ENCODE measurements at places on chromosomes 16 and 17.

DNA sequence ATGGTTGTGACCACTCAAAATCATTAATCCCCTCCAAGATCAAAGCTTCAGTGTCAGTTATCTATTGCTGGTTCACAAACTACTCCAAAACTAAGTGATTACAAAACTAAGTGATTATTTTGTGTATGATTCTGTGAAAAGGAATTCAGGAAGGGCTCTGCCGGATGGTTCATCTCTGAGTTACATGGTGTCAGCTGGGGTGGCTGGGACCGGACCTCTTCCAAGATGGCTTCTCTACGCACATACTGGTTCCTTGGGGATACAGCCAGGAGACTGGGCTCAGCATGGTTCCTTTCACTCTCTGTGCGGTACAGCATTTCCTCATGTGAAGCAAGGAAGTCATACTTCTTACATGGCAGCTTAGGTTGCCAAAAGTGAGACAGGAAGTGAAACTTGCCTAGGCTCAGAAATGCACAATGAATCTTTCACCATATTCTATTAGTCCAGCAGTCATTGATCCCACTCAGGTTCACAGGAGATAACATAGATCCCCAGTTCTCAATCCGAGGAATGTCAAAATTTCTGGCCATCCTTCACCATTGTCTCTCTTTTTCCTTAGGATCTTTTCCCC, 97.9 kb upstream of the IRX6 start:
- DNase-seq: no peak

- DNase-seq: no peak
Measured at GRCh38 chr16:22029632-22030031, 21.7 kb downstream of the MOSMO start.

DNA sequence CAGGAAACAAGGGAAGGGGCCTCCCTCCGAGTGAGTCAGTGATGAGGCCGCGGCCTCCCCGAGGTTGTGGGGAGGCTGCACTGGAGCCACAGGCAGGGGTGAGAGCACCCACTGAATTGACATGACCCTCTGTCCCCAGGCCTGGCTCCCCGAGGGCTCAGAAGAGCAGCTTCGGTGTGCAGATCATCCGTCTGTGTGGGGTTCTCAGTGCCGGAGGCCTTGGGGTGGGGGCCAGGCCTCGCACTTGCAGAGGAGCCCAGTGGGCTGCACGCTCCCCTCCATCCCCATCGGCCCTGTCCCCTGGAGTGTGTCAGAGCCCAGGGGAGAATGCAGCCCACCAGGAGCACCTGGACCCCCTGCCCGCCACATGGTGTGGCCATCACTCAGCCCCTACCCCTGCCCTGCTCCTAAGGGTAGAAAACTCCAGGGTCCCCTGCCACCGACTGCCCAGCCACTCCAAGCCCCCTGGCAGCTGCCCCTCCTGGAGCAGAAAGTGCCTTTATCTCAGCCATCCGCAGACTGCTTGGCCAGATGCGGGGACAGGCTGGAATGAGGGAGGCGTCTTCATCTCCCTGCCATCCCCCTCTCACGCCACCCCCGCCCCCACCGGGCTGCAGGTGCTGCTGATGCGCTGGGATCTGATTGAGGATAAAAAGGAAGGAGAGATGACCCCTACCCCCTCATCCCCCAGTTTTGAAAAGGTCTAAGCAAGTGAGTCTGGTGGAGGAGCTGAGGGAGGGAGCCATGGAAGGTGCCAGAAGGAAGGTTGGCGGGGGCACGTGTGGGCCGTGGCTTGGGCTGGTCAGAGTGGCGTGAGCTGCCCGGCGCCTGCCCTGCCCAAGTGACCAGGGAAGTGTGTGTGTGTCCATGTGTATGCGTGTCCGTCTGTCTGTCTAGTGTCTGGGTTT, 358.3 kb downstream of the SEC14L1 start:
- no peak for DNase-seq

GRCh38 chr17:56269556-56270389, 116.5 kb downstream of the ANKFN1 start:
- no peak for DNase-seq

DNA sequence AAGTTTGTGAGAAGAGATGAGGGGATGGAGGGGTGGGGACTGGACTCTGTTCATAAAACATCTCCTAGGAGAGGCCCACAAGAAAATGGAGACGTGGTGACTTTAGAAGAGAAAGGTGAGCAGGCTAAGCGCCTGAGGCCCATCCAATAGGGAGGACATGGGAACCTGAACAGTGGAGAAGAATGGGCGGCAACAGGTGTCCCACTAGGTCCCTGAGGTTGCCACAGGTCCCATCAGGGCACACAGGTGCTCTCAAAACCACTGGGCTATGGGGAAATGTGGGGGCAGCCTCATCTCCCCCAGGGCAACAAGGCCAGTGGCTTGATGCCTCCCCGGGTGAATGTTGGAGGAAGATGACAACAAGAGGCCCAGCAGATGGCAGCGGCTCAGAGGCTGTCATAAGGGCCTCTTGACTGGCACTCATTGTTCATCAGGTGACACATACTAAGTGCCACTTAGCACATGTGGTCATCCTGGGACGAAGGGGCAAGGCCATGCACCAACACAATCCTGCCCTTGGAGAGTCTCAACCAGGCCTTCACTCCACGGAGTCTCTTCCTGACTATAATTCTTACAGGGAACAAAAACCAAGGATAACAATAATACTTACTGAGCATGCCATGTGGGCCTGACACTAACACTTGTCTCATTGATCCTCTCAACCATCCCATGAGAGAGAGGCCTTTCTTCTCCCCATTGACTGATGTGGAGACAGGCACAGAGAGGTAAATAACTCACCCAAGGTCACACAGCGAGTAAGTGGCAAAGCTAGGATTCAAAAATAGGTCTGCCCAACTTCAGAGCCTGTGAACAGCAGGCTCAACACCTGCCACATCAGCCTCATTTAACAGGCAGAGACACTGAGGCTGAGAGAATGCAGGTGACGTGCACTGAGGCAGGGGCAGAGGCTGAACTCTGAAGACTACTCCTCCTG, 38.0 kb downstream of the CUEDC1 start:
- DNase-seq: no peak

DNA sequence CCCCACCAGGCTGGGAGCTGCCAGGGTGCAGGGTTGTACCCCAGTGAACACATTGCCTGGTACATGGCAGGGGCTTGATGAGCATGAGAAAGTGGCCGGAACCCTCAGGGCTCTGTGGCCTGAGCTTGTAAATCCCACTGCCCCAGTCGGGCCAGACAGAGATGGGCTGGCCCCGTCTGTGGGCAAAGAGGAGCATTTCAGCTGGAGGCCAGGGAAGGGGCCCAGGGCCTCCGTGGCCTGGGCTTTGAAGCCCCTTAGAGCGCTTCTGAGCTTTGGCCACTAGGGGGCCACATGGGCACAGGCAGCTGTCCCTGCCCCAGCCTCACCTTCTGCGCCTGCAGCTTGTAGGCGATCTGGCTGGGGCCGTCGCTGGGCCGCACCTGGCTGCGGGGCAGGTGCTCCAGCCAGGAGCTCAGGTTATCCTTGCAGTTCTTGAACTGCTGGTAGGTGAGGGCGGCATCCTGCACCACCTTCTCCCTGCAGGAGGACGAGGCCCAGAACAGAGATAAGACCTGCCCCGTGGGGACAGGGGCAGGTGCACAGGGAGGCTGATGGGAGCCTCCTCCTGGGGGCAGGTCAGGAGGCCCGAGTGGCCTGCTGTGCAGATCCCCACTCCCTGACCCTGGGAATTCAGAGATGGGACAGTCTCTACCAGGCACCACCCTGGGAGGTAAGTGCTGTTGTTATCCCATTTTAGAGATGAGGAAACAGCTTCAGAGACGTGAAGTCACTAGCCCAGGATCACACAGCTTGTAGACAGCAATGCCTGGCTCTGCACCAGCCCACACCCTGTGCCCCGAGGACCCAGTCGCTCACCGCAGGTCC, 12.8 kb downstream of the EVPL start:
- peak; percentile 60 for DNase-seq

GRCh38 chr17:50062293-50063243, 6.7 kb downstream of the ITGA3 start:
- DNase-seq: no peak

DNA sequence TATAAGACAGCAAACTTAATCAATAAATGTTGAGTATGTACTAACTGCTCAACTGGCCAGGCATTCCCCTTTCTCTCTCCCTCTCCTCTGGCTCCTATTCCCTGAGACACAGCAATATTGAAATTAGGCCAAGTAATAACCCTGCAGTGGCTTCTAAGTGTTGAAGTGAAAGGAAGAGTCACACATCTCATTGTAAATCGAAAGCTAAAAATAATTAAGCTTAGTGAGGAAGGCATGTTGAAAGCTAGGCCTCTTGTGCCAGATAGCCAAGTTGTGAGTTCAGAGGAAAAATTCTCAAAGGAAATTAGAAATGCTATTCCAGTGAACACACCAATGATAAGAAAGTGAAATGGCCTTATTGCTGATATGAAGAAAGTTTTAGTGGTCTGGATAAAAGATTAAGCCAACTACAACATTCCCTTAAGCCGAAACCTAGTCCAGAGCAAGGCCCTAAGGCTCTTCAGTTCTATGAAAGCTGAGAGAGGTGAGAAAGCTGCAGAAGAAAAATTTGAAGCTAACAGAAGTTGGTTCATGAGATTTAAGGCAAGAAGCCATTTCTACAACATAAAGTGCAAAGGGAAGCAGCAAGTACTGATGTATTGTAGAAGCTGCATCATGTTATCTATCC, 35.4 kb upstream of the ABCC11 start:
- no peak for DNase-seq

DNA sequence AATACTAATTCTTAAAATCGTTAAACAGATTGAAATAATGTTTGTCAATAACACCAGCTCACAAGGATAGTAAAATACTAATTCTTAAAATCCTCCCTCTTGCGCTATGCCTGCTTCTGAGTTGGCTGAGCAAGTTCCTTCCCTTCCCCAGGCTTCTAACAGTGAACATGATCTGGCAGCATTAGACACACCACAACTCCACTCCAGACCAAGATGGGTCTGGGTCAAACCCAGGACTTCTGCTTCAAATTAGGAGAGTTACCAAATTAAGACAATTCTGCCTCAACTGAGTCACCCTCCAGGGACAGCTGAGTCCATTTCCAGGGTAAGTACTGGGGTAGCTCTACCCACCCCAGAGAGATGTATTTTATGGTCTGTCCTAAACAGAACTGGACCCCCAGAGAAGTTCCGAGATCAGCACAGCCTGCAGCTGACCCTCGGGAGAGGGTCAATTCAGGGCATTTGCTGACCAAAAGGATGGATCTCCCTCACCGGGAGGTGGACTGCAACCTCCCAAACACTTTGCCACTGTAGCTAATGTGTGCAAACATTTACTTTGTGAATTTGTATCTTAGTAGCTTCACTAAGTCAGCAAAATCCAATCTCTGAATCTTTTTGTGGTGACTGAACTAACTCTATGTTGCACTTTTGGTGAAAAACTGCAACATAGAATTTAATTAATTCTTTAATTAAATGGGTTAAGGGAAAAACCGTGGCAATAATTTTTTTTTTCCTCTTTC, 48.8 kb downstream of the ADCY9 start:
- DNase-seq: no peak
